ENCODE measurements at places on chromosomes 16 and 17.
A peak's percentile ranks its signal among the peaks of the same experiment; 100 is the strongest.

GRCh38 chr16:54522584-54522983 lies 236.0 kb upstream of the IRX3 start:
- no peak for DNase-seq

- DNase-seq = no peak
Observed at GRCh38 chr17:66299711-66300110, 2.7 kb upstream of the PRKCA start.

DNA sequence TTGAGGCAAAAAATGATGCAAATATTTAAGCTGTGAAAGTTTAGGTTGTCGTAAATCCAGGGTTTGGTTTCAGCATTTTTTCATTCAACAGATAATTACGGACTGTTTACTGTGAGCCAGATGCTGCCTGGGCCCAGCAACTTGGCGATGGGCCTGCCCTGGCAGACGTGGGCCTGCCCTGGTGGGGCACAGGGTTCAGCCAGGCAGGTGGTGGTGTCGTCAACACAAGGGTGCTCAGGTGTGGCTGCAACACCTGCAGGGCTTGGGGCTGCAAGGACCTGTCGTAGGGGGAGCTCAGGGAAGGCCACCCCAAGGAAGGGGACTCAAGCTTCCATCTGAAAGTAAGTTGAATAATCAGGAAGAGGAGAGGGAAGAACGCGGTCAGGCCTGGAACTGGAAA lies 15.1 kb downstream of the ZC3H18 start:
- DNase-seq = no peak

DNA sequence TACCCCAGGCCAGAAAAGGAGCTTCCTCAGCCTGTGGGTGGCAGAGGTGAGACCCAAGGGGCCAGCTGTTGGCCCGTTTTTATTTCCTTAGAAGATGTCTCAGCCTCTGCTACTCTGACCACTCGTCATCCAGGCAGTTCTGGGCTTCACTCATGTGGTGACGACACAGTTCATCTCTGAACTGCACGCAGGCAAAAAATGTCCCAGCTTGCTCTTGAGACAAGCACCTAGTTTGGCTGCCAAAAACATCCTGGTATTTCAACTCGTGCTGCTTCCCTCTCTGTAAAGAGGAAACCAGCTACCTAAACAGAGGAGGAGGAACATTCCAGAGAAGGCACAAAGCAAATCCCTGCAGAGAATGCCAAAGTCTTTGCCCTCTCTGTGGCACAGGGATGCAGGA lies 125.7 kb downstream of the XYLT1 start:
- DNase-seq = no peak

DNA sequence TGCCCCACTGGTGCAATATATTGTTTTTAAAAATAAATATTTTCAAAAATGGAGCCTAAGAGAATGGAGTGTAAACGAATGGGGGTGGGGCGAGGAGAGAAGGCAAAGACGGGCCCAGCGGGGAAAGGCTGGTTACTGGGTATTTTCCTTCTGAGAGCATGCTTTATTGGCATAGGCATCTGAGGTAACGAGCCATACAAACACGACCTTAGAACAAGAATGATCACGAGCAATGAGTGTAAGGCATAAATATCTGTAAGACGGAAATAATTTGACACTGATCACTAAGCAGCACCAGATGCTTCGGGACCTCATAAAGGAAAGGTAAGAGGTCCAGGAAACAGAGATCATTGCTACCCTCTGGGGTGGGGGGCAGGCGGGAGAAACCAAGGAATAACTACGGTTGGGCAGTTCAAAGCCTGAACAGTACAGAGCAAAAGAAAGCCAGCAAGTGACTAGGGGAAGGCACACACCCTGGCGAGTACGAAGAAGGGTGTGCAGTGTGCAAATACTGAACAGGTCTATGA lies 959 bp downstream of the SSH2 start:
- DNase-seq = no peak

DNA sequence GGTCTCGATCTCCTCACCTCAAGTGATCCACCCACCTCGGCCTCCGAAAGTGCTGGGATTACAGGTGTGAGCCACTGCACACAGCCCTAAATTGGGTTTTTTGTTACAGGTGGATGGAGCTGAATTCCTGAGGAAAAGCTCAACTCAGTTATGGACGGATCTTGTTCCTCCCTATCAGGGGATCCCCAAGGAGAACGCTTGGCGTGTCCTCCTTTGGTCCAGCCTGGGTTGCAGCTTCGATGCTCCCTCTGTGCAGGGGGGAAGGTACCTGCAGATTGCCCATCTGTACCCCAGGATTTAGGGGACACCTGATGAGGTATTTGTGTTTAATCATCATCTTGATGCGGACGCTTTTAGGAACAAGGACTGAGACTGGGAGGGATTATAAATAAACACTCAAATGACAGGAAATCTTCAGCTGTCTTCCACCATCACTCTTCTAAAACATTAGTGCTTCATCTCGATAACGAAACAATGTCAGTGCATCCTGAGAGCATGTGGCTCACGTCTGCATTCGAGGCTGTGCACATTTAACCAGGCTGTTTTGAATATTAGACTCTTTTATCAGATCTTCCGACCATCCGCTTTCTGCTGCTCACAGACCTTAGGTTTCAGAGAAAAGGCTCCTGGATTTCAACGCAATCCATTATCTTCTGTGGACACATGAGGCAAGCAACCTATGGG lies 18.2 kb upstream of the MEIOB start:
- DNase-seq = no peak

DNA sequence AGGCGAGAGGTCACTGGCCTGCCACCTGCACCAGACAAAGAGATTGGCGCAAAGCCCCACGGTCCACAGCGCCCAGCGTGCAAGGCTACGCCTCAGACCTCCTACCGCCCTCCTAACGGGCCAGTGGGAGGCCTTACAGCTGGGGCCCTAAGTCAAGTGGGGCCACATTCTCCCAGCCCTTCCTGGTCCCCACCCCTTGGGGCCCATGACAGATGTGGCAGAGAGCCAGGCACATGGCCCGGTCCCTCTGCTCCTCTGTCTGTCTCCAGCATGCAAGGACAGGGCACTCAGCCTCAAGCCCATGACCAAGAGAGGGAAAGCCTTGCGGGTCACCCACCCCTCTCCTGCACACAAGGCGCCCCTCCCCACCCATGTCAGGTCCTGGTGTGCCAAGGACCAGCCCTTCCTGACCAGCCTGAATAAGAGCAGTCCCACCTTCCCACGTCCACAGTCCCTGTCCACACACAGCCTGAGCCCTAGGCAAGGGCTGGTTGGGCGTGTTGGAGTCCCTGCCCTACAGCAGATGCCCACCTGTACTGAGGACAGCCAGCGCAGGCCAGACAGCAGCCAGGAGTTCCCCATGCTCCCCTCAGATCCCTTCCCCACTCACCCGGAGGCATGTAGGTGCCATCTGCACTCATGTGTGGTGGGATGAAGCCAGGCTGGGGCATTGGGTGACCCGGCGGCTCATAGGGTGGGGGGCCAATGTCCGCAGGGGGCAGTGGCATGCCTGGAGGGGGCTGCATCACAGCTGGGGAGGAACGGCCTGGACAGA lies 25.3 kb downstream of the CDIP1 start:
- no peak for DNase-seq

- no peak for DNase-seq
Observed at GRCh38 chr17:77733576-77734296, 224.8 kb upstream of the TNRC6C start.

DNA sequence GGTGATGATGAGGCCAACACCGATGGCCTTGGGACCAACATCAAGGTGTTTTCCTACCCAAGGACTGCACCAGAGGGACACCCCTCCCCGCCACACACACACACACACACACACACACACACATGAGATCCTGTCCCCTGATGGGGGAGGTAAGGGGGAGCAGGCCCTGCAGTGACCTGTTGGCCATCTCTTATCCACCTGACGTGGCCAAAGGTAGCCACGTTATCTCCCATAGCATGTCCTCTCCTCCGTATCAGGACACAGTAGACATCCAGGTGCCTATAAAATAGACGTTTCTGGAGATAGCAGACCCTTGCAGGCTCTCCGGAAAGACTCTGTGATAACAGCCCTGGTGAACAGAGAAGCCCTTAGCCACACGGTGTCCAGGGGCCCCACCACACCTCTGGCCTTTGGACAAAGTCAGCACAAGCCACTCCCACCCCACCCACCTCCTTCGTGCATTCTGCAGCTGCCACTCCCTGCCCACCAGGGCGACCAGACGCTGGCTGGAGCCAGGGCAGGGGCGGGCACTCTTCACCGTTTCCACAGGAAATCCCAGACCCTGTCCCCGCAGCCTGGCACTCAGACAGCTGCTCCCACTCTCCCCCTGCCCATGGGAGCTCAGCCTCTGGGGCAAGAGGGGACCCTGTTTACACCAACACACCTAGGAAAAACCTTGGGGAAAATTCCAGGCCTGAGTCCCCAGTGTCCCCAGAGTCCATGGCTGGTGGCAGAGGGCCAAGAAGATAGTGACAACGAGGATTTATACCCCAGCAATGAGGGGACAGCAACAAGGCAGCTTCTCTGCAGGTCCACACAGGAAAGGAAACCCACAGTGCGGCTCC lies 15.4 kb upstream of the ENPP7 start:
- no peak for DNase-seq

- peak; percentile 37 for DNase-seq
Observed at GRCh38 chr17:51869387-51869786, 289.1 kb downstream of the CA10 start.

- no peak for DNase-seq
Observed at GRCh38 chr17:57876866-57877237, 27.0 kb upstream of the MRPS23 start.

DNA sequence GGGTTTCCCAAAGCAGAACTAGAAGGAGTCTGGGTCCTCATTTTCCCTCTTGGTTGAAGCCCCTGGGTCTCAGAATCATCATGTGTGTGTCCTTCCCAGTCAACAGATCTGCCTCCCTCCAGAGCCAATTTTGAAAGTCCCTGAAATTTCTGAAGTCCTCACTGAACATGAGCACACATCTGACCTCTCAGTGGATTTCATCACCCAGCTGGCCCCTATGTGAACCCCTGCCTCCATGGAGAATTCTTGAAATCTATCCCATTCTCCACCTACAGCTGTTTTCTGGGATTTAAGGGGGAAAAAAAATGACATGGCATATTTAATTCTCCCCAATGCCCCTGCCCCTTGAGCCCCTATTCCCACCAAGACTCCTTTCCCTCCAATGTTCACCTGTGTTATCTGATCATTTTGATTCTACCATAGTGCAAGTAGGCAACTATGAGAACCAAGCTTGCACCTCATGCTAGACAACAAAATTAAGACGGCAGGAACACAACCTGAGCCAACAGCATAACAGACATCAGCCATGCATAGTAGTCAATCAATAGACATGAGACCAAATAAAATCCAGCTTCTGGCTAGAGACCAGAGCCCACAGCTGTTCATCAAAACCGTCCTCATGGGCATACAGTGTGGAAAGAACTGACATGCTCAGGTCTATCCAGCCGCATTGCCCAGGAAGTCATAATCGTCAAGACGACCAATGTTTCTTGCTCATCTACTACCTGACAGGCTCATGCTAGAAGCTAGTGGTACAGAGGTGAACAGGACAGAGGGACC lies 14.9 kb downstream of the SOX9 start:
- DNase-seq = no peak

DNA sequence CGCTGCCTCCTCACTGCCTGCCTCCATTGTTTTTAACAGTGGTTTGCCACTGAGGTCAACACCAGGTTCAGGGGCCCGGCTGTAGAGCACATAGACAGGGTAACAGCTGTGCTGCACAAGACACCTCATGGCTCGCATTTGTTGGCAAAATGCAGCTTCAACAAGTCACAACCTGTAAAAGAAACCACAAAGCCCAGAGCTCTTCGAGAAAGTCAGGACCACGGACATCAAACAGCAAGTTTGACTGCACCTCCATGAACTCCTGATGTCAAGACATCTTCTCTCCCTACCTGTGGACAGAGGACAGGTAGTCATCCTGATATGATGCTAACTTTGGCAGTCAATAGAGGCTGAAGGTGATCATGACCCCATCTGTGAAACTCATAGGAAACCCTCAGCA lies 142.4 kb upstream of the SOX9 start:
- DNase-seq = no peak

DNA sequence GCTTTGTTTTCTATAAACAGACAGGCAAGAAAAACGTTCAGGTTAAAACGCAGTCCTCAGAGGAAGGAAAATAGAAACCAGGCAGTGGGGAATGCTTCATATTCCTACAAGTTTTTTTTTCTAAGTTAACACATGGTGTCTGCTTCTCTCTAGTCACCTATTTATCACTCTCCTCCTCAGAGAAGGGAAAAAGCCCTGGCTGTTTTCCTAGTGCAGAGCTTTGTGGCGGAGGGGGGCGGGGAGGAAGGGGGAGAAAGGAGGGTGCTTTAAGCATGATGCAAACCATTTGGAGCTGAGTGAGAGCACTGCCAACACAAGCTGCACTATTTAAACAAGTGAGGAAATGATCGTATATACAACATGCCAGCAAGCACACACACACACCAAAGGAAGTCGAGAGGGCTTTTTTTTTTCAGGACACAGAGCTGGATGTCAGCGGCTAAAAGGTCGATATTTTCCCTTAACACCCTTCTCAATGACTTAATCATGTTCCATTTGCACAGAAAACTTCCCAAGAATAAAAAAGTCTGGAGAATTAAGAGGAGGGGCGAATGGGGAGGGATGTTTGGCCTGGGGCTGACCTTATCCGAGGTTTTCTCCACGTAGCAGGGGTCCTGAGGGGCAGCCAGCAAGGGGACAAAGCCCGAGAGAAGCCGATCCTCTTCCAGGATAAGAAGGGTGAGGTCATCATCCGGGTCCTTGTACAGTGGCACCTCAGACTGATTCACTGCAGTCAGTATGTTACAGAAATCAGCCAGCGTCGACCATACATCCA lies 117.4 kb downstream of the HIC1 start:
- DNase-seq = peak; percentile 98

GRCh38 chr16:35713762-35714650 lies 2254.6 kb downstream of the TP53TG3F start:
- no peak for DNase-seq

DNA sequence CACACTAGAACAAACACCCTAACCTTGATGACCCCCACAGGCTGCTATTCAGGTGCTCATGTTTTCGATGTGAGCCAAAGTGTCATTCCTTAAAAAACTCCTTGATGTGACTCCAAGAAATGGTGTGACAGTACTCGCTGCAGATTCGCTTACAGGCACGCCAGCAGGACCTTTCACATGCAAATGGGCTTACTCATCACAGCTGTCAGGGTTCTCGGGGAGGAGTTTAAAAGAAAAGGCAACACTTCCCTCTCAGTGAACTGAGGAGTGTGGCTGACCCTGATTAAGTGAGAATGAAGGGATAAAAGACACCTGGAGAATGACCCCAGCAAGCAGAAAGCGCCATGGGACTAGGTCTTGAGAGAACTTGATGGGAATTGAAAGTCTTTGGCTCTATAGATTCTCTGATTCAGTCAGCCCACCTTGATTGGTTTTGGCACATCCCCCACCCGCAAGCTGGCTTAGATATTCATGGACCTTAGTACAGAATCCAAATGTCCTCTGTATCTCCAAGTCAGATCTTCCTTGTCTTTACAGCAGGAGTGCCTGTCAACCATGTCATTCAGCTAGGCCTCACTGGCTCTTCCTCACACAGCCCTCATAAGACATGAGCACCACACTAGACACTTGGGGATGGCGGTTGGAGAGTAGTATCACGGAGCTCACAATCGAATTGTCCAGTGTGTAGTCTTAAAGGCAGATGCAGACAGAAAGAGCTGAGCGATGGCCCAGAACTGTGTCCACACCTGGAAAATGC lies 82.6 kb downstream of the HIC1 start:
- peak; percentile 65 for DNase-seq

Data from umbilical cord (tissue), 2 donors.